NCI-H460 (cell line): ENCODE measurements at places on chromosomes 2 and 18.

- peak; percentile 3 for DNase-seq
Observed at GRCh38 chr18:48222118-48222517, 187.1 kb downstream of the ZBTB7C start.

DNA sequence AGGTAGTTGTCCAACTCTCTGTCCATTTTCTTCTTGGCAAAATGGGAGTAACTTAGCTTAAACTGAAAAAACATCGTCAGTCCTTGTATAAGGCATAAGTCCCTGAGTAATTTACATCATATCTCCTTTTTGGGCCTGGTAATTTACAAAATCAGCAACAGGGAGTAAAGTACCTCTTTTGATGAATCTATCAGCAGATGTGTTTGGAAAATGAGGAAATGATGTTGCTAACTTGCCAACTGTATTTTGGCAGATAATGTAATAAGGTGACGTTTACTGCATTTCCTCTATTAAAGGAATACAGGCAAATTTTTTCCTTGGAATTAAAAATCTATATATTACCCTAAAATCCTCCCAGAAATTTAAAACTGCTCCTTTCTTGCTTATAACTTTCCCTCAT, 29.2 kb downstream of the ANKRD44 start:
- DNase-seq, result no peak

GRCh38 chr18:75162467-75162866, 46.5 kb downstream of the PTGR3 start:
- DNase-seq, result no peak

- no peak for DNase-seq
Observed at GRCh38 chr2:98486374-98486981, 41.8 kb downstream of the INPP4A start.

DNA sequence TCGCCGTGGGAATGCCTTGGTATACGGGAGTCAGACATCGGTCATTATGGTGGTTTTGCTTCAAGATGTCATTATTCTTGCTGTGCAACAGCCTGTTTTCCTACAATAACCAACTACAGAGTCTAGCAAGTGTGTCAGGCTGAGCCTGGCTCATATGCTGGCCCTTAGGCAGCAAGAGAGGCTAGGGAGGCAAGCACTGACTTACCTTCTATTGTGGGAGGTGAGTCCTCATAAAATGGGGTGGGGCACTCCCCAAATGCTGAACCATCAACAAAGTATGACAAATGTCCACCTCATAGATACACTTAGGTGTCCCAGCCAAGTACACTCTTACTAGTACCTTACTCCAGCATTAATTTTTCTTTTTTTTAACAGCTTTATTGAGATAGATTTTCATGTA, 77.0 kb upstream of the ATL2 start:
- no peak for DNase-seq

GRCh38 chr2:159227467-159227866, 59.0 kb downstream of the WDSUB1 start:
- no peak for DNase-seq

DNA sequence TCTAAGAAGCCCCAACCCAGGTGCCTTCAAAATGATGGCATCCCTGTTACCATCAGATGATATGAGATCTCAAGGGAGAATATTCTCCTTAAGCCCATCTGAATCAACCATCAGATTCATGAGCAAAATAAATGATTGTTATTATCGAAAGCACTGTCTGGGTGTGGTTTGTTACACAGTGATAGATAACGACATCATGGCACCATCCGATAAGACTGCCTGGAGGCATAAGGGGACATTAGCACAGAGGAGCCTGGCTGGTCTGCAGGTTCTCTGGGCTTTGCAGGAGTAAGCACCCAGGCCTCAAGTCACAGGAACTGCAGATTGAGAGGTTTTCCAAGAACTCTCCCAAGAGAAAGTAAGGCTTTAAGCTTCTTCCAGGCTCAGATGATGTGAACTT, 15.6 kb downstream of the BMP10 start:
- DNase-seq, result no peak
